ENCODE measurements at places on chromosomes 4 and X.

- DNase-seq, result no peak
These were observed 1.5 kb upstream of the NSD2 start for GRCh38 chr4:1869530-1870327.

GRCh38 chrX:106612393-106612763 is 600 bp downstream of the RADX start:
- DNase-seq, result no peak

DNA sequence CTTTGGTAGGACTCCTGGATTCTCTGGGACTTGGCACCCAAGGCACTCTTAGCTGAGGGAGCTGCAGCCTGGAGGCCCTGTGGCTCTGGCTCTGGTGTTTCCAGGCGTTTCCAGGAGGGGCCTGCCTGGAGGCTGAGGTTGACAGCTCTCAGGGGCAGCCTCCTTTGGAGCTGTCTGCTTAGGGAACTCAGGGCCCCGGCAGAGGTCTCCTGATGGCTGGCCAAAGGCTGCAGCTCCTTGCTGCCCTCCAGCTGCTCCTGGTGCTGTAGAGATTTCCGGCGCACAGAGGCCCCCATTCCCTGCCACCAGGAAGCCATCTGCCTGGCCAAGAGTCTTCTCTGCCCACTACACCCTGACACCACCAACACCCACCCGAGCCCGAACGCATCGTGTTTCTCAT is 25.3 kb upstream of the ARHGEF38 start:
- no peak for DNase-seq

DNA sequence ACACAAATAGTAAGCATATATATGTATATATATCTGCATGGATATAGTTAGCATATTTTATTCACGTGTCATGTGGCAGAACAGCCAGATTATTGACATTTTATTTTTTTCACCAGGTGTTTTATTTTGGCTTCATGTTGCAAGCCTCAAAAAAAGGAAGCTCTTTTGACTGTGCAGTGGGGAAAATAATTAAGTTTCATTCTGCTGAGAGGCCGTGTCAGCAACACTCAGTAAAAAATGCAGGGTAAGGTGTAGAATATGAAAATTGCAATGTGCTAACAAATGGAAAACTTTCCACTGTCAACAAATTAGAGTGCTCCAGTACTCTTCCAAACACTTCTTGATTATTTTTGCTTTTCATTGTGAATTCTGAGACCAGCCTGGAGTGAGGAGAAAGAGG is 511.5 kb downstream of the GLUD2 start:
- no peak for DNase-seq

DNA sequence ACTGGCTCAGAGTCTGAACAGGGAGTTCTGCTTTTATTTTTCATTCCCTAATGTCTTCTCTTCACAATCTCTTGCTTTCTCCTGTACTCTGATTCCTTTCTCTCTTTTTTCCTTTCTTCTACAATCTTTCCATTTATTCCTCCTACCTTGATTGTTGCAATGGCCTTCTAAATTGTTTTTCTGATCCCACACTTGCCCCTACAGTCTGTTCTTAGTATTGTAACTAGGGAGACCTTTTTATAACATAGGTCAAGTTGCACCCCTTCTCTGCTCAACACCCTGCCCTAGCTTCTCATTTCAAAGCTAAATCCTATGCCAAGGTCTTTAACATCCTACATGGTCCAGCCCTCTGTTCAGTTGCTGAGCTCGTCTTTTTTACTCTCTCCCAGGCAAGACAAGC is 277.9 kb downstream of the GBA3 start:
- no peak for DNase-seq

- DNase-seq, result no peak
These were observed 49.9 kb upstream of the XIAP start for GRCh38 chrX:123809854-123810375.

GRCh38 chr4:144647095-144647561 is 1.2 kb downstream of the HHIP start:
- DNase-seq, result no peak

DNA sequence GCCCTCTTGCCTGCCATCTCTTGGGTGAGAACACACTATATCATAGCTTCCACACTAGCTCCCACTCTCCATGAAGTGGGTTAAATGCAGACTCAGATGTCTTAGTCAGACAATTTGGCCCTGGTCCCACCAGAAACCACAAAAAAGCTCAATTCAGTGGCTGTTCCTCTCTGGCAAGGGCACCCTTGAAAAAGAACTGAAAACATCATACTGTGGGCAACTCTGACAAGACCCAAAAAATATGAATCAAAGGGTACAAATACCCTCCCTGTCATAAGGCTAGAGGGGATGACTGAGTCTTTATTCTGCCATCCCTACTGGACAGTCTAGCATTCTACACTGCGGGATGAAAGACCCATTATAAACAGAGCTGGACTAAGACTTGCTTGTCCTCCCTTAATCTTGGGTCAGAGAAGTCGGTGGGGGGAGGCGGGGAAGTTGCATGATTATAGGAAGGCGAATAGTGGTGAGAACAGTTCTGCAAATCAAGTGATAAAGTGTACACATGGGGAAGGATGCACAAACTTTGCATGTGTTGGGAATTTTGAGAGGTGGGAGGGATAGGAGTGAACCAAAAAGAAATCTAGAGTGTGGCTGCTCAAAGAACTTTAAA is 172.1 kb downstream of the OPHN1 start:
- no peak for DNase-seq

GRCh38 chr4:144575181-144575580 is 70.8 kb upstream of the HHIP start:
- no peak for DNase-seq

DNA sequence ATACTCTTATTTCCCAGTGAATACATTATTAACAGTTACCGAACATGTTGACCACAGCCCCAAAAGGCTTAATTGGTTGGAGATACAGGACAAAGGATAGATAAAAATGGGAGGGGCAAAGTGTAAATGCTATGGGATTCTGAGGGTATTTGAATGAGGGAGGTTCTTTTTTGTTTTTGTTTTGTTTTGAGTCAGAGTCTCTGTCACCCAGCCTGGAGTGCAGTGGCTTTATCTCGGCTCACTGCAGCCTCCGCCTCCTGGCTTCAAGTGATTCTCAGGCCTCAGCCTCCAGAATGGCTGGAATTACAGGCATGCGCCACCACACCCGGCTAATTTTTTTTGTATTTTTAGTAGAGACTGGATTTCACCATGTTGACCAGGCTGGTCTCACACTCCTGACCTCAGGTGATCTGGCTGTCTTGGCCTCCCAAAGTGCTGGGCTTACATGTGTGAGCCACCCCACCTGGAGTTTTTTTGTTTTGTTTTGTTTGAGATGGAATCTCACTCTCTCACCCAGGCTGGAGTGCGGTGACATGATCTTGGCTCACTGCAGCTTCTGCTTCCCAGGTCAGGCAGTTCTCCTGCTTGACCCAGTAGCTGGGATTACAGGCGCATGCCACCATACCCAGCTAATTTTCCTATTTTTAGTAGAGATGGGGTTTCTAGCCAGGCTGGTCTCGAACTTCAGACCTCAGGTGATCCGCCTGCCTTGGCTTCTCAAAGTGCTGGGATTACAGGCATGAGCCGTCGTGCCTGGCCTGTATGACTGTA is 9.0 kb downstream of the UBE2K start:
- no peak for DNase-seq

GRCh38 chr4:32417113-32417704 is 1697.0 kb downstream of the PCDH7 start:
- DNase-seq, result no peak

DNA sequence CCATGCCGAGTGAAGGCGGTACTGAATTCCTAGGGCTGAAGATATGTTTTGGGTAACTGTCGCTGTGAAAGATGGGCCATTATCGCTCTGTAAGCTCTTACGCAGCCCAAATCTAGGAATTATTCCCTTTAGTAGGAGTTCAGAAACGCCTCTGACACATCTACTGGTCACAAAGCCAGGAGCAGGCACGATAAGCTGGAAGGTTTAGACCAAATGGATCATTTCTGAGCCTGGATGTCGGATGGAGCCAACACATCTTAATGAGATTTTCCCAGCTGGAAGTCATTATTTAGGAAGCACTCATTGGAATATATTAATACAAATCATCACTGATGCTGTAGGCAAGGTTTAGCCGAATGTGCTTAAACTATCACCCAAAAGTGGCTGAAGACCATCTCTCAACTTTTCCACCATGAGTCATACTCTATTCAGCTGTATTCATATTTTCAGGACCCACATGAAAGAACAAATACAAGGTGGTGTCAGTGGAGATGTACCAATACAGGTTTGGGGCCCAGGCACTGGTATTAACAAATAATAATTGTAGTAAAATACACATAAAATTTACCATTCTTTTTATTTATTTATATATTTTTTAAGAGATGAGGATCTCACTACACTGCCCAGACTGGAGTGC is 34.2 kb upstream of the ATRX start:
- no peak for DNase-seq

DNA sequence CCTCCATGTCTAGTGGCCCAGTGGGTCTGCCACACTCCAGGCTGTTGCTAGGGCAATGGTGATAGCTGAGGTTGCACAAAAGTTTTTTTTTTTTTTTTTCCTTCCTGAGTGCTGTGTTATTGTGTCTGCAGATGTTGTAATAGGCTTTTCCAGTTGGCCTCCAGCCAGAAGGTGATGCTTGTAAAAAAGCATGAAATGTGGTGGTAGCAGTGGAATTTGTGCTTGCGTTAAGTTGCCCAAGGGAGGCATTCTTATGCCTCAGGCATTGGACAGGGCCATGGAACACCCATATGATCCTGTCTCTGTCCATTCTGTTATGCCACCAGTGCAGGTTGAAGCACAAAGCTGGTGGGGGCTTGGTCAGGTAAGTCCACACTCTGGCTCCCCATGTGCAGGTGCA is 660.5 kb upstream of the SPANXN1 start:
- DNase-seq, result peak; percentile 27

DNA sequence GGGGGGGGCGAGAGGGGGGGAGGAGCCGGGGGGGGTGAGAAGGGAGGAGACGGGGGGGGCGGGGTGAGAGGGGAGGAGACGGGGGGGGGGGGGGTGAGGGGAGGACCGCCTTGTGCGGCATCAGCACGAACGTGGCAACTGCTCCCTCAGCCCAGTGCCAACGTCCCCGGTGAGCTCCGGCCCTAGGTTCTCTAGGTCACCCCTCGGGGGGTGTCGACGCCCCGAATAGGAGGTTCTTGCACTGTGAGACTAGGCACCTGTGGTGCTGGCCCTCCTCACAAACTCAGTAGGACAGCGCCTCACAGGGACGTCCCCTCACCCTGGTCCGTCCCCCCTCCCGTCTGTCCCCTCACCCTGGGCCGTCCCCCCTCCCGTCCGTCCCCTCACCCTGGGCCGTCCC is 21.5 kb upstream of the GTPBP6 start:
- no peak for DNase-seq

GRCh38 chr4:158941321-158941720 is 161.6 kb upstream of the RAPGEF2 start:
- no peak for DNase-seq

DNA sequence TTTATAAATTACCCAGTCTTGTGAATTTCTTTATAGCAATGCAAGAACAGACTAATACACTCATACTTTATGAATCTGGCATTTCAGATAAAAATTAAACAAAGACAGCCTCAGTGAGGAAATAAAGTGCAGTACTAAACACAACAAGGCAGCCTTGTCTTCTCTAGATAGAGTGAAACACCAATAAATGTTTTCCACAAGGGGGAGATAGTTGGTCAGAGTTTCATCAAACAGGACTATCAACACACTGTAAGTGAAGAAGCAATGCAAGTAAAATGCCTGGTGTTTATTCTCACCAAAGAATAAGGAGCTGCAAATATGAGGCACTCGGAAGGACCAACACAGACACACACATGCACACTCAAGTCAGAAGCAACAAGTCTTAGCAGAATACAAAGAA is 62.8 kb downstream of the FAM9B start:
- DNase-seq, result no peak

DNA sequence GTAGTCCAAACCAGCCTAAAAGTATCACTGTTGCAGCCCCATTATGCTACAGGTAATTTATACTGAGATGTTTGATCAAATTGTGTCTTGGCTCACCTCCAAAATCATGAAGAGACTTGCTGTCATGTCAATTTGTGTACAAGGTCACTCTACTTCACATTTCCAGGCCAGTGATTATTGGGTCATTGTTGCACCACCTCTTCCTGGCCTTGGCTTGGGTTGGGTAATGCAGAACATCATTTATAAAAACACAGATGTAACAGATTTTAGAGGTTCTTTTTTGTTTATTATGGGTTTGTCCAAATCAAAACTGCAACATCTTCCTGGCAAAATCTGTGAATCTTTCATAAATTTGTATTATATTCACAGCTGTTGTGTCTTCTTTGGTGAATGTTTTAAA is 459.5 kb downstream of the ANKRD50 start:
- no peak for DNase-seq

DNA sequence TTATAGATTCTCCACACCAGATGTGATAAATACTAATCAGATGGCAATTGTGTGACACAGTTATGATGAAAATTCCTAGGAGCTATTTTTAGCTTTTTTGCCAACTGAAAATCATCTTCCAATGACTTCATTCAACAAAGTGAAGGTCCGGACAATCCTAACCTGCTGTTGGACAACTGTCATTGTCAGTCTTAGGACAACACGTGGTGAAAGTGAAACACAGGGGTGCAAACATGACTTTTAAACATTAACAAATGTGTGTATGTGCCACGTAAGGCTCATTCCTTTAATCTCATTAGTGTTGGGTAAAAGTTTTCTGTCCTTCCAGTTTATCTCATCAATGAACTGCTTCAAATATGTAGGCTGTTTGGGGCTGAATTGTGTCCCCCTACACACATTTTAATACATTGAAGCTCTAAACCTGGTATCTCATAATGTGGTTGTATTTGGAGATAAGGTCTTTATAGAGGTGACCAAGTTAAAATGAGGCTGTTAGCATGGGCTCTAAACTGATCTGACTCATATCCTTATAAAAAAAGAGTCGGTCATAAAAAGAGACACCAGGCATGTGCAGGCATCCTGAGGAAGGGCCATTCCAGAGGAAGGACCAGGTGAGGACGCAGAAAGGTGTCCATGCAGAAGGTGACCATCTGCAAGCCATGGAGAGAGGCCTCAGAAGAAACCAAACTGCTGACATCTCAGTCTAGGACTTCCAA is 41.2 kb upstream of the SMAD1 start:
- DNase-seq, result no peak

DNA sequence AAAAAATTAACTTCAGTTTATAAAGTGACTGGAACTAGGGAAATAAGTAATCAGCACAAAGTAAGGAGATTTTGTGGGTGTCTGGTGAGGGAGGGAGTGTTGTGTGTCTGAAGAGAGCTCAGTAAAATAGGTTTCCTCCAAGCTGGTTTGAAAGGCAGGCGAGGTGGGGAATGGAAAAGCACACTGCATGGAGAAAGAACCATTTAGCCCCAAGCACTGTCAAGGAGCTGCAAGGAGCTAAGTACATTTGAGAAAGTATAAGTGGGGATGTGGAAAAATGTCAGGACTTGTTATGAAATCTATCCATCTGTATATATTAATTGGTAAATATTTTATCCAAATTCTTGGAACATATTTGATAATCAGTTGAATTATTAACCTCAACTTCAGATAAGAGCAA is 956 bp downstream of the C4orf51 start:
- no peak for DNase-seq

- no peak for DNase-seq
These were observed 510 bp downstream of the HMGB3 start for GRCh38 chrX:150983521-150984168.

GRCh38 chrX:39581411-39581810 is 516.3 kb downstream of the BCOR start:
- DNase-seq, result no peak

GRCh38 chr4:186695392-186695791 is 28.3 kb downstream of the FAT1 start:
- no peak for DNase-seq

- DNase-seq, result no peak
These were observed 35.9 kb upstream of the STK26 start for GRCh38 chrX:131987252-131987651.
